ENCODE measurements at places on chromosomes 16 and 17.
A peak's percentile ranks its signal among the peaks of the same experiment; 100 is the strongest.

DNA sequence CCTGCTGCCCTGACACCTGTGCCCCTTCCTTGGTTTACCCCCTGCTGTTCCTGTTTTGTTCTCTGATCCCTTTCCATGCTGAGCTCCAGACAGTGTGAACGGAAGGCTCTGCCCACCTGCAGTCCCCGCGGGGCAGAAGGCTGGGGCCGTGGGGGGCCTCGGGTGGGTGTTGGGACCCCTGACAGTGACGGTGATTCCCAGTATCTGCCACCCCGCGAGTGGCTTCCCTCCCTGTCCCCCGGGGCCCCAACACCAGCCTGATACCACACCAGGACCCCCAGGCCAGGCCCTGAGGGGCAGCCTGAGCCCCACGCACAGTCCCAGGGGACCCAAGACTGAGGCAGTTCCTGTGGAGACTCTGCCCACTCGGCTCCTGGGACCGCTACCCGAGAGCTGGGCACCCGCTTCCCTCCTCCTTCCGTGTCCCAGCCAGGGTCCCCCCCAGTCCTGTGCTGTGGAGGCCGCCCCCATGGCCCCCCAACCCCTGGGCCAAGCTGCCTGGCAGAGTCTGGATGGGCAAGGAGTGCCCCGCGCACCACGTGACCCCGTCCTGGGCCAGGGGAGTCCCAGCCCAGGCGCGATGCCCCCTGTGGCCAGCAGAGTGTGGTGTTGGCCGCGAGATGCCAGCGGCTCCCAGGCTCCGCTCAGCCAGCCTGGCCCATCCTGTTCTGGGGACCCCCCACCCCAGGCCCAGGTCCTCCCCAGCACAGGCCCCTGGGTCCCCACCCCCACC is 10.0 kb upstream of the C1QTNF8 start:
- peak; percentile 53 for DNase-seq

- no peak for DNase-seq
Measured at GRCh38 chr16:68447653-68448359, 502 bp downstream of the SMPD3 start.

DNA sequence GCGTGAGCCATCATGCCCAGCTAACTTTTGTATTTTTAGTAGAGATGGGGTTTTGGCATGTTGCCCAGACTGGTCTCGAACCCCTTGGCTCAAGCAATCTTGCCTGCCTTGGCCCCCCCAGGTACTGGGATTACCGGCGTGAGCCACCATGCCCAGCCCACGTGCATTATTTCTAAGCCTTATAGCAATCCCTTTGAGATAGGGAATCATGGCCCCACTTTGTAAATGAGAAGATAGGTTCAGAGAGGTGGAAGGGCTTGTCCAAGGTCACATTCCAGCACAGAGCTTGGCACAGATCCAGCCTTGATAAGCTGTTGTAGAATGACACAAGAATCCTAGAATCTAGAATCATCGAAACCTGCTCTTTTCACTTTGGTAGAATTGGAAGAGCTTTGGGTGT is 4.2 kb upstream of the PYCARD start:
- DNase-seq = no peak

DNA sequence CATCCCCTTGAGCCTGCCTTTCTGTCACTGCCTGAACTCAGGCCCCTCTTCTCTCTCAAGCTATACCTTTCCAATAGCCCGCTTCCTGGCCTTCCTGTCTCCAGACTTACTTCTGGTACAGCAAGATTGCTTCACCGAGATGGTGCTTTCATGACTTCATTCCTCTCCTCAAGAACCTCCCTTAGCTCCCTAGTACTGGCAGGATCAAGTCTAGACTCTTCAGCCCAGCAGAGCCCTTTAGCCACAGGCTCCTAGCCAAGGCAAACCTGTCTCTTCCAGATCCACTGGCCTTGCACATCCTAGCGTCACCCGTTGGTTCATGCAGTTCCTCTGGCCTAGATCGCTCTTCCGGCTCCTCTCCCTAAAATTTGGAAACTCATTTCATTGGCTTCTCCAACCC is 6.4 kb upstream of the ATP2A3 start:
- DNase-seq = no peak
